Activated T-helper 1 cell treated with anti-CD3 and anti-CD28 coated beads, Interleukin-2, amount 50 U/mL, for 16 hours (primary cell): ENCODE measurements at places on chromosomes 5 and 9.

GRCh38 chr5:54658010-54658409 is 140.5 kb downstream of the SNX18 start:
- no peak for DNase-seq

DNA sequence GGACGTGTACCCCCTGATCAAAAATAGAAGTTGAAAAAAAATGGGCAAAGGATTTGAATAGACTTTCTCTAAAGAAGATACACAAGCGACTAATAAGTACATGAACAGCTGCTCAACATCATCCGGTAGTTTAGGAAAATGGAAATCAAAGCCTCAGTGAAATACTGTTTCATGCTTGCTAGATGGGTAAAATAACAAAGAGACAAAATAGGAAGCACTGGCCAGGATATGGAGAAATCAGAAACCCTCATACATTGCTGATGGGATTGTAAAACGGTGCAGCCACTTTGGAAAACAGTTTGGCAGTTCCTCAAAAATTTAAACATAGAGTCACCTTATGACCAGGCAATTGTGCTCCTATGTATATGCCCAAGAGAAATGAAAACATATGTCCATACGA is 65.0 kb upstream of the SUB1 start:
- no peak for DNase-seq

DNA sequence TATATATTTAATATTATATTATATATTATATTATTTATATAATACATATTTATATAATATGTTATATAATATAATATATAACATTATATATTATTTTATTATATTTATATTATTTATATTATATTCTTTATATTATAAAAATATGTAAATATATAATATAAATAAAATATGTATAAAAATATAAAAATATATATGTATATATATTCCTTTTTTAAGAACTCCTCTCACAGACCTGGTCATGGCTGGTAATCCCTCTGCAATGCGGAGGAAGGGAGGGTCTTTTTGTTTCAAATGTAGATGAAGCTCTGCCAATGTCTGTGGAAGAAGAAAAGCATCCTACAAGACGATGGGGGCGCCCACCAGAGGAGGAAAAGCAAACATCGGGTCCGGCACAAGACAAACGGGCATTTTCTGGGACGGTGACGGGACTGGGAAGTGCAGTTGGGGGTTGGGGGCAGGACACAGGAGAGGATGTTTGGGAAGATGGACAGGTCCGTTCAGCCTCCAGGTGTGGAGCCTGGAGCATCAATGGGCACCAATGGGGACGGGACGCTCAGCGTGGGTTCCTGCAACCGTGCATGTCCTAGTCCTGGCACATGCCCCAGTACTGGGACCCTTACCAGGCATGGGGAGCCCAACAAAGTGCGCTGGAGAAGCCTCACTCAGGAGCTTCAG is 194.0 kb downstream of the IRX1 start:
- no peak for DNase-seq

DNA sequence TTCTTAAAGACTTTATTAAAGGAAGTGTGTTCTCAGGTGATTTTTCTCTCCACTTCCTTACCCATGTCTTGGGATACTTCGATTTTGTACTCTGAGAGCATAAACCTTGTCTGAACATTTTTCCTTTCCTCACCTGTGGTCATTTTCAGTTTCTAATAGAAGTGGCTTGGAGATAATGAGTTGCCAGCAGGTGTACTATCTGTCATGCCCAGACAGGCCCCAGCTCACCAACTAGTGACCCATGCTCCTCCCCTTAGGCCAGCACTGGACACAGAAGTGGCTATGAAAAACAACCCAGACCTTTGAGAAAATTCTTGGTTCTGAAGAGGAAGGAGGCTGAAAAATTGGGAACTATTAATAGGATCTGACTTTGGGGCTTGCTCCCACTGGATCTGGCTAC is 49.2 kb upstream of the SMIM32 start:
- DNase-seq: no peak

DNA sequence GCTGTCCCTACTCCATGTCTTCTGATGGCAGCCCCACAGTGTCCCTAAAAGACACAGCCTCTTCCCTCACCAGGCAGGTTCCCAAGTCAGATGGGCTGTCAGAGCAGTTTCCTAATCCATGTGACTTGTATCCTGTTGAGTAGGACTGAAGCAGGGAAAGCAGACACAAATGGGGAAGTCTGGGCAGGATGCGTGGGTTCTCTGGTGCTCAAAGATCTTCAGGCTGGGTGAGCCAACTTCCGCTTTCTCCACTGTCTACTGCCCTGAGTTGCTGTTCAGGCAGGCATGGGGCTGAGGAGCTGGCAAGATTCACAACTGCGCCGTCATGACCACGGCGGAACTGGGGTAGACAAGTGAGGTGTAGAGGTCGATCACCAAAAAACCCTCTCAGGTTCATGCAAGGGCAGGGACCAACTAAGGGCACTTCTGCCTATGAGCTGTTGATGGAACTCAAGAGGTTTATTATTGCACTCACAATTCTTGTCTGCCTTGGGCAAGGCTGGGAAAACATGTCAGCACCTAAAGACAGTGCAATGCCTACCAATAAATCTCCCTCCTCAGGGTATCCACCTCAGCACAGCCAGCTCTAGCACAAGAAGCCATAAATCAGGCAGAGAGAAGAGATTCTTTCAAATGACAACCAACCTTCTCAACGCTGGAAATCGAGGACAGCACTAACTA is 83.4 kb downstream of the RAPGEF1 start:
- DNase-seq: peak; percentile 55

DNA sequence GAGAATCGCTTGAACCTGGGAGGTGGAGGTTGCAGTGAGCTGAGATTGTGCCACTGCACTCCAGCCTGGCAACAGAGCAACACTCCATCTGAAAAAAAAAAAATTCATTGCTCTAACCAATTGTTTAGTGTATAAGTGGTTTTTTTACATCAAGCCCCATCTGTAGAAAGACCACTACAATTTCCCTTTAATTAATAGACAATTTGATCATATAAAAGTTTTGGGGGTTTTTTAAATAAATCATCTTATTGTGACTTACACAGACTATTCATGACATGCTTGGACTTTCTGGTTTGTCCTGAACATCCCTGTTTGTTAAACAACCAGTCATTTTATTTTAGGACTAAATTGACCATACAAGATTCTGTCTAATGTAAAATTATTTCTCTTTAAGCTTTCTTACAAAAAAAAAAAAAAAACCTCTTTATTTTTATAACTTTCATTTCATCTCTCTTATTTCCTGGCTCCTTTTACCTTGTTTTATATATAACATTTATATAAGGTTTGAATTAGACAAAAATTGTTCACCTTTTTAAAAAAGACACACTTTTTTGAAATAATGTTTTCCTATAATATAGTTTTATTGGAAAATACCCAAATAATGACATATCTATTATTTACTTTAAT is 9.8 kb upstream of the FANCC start:
- DNase-seq: no peak

DNA sequence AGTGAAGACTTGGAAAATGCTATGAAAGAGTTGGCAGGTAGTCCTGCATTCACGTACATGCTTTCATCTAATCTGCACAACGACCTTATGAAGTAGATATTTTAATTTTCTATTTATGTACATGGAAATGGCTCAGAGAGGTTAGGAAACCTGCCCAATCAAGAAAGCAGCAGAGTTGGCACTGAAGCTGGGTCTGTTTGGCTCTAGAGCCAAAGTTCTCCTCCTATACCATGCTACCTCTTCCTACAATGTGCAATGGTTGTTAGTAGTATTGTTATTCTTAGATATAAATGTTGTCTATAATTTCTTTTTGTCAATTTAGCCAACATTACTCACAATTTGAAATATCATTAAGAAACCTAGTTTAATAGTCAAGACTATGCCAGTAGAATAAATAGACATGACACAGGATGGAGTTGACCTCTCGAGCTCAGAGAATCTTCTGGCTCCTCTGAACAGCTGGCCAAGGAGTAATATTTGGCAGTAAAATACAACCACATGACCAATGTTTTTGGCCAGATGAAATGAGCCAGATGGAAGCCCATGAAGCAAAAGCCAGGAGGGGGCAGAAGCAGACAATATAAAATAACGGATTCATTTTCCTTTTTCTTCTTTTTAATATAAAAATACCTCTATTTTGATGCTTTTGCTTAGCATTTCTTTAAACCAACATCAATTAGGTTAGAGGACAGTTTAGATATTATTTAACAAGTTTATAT is 542.3 kb downstream of the PDE4D start:
- no peak for DNase-seq

DNA sequence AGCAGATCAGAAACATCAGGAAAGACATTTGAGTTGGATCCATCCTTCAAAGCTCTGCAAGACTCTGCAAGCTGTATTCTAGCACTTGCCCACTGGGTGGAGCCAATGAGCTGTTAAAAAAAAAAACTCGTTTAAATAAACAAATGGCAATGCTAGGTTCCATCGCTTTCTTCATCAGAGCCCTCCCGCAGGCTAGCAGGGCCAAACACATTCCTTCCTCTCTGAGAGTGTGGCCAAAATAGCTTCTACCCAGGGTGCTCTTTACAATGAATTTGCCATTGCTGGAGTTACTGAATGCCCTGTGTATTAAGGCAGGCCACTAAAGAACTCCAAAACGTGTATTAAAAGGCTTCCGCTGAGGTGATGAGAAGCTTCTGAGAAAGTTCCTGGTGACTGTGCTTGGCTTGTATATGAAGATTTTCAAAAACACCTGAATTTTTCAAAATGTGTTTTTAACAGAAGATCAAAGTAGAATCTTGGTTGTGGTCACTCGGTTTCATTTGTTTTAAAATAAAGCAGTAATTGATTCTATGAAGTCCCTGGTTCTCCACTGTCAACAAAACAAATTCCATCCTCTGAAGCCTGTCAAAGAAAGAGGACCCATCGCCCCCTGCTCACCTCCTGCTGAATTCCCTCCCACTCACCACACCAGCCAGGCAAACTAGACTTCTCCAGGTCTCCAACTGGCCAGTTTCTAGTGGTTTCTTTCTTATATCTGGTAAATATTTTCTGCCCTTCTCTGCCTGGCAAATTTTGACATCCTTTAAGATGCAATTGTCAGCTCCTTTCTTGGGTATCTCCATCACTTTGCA is 36.5 kb upstream of the EQTN start:
- no peak for DNase-seq

DNA sequence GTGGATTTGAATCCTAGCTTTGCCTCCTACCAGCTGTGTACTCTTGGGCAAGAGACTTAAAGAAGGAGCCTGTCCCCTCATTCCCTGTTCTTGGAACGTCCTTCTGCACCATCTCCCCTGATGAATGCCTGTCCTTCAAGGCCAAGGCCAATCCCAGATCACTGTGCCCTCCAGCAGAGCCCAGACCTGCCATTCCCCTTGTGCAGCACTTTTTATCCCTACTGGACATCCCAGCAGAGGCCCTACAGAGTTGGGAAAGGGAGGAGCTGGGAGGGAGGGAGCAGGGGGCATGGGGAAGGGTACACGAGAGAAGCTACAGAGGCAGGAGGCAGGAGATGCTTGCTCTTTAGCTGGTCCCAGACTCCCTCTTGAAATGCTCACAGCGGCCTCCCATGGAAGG is 223.9 kb downstream of the PBX3 start:
- no peak for DNase-seq

DNA sequence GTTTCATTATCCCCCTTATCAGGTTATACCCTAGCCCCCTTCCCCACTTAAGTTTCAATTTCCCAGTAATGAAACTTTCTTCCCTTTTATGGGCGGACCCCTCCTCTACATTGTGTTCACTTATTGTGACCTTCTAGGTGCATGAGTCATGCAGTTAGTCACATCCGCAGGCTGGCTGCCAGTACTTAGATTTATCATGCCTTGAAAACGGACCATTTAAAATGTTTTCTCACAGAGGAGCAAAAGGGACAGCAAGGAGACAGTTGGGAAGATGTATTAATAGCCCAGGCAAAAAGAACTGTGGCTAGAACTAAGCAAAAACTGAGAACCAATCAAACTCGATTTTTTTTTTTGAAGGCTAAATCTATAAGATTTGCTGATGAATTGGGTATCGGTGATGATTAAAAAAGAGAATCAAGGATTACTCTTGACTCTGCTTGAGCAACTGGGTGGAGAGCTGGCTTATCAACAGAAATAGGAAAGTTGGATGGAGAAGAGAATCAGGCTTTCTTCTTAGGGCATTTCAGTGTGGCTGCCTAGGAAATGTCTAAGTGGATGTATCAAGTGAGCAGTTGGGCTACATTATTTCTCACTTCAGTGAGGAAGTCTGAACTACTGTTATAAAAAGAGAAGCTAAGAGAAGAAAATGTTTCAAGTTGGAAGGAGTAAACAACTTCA is 615.0 kb downstream of the HINT1 start:
- no peak for DNase-seq

GRCh38 chr5:36936309-36936708 is 59.7 kb downstream of the NIPBL start:
- no peak for DNase-seq

DNA sequence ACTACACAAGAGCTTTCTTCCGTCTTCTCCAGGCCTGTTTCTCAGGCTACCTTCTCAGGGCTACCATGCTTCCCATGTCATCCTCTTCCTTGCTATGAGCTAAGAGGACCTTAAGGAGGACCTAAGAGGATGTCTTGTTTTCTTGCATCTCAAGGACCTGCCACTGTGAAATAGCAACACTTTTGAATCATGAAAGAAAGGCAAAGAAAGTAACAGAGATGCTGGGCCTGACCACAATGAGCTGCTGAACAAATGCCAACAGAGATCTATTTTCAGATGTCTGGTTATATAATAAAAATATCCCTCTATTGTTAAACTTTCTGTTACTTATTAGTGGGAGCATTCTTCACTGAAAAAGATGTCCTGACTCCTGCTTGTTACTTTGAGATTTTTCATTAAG is 36.7 kb upstream of the ANXA1 start:
- DNase-seq: no peak

GRCh38 chr5:148063861-148064260 is at the start of gene SPINK5:
TSS of gene SPINK5 (plus strand) at chr5:148063980. CDS start at chr5:148064045, 65 bp downstream.
- DNase-seq: no peak

- DNase-seq: no peak
Observed at GRCh38 chr5:139422307-139422893, 16.9 kb downstream of the DNAJC18 start.

DNA sequence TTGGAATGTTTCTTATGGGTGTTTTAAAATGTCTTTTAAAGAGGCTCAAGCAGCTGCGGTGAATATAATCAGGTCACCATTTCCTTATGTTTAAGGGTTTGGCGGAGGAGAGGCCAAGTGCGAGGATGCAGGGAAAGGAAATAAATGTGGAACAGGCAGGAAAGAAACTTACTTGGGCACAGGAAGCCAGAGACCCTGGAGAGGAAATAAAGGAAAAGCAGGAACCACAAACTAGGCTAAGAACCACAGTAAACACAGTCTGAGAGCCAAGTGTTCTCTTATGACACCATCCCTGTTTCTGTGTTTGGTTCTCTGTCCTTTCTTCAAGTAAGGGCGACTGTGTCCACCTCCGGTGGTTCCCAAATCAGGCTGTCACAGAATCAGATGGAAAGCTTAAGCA is 166.5 kb downstream of the C9orf152 start:
- DNase-seq: no peak

GRCh38 chr5:104170926-104171325 is 608.3 kb upstream of the NUDT12 start:
- DNase-seq: no peak
